ENCODE measurements at places on chromosomes 16 and 17. TPM values are rescaled to one million over a fixed set of nuclear protein-coding genes. Genes with fewer than 3 reads are reported as not detected.

The CACNG3 gene
- total RNA-seq = not detected

The TAT gene
- total RNA-seq = not detected

The KCNH4 gene
- total RNA-seq = not detected

The CDH5 gene
- 2.9 TPM for total RNA-seq

The CCDC40 gene
- 5.2 TPM for total RNA-seq

The MYH13 gene
- total RNA-seq = not detected

The HAS3 gene
- total RNA-seq = 0.81 TPM

The ACSM3 gene
- 0.65 TPM for total RNA-seq

The SLC5A11 gene
- not detected for total RNA-seq

The CACNG1 gene
- total RNA-seq = not detected

The SLFN14 gene
- not detected for total RNA-seq

The NPIPB8 gene
- 0.09 TPM for total RNA-seq

The KRTAP1-1 gene
- total RNA-seq = not detected

The CTRL gene
- 0.27 TPM for total RNA-seq

The KLHL10 gene
- total RNA-seq = 0.09 TPM

The PMP22 gene
- total RNA-seq = 111 TPM

The PRR29 gene
- total RNA-seq = 0.99 TPM

The TIGD7 gene
- total RNA-seq = 1.9 TPM

The TLCD3B gene
- 0.18 TPM for total RNA-seq

The JUP gene
- 8.9 TPM for total RNA-seq

The KRTAP2-1 gene
- total RNA-seq = not detected

The ZSCAN32 gene
- total RNA-seq = 9.0 TPM

All from fibroblast of the aortic adventitia (primary cell).